Activated CD8-positive, alpha-beta memory T cell treated with anti-CD3 and anti-CD28 coated beads for 4 hours (primary cell): ENCODE measurements at places on chromosomes 6 and 20.

- no peak for DNase-seq
Measured at GRCh38 chr6:148617530-148617929, 129.3 kb upstream of the UST start.

DNA sequence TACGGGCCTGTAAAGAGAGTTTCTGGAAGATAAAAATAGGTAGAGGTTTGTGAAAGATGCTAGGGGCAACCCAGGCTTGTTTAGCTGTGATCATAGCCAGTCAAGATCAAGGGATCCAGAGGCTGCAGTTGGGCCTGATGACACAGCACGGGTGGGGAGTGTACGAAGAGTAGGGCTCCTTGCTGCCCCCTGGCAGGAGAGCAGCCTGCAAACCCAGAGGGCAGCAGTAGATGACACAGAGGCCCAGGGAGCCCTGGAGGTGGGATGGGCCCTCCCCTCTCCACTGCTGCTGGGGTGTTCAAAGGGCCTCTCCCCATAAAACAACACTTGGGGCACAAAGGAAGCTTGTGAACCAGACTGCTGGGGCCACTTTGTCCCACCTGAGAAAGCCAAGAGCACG, 47.2 kb downstream of the VEGFA start:
- no peak for DNase-seq

GRCh38 chr6:1789092-1789491, 179.4 kb downstream of the FOXC1 start:
- no peak for DNase-seq

DNA sequence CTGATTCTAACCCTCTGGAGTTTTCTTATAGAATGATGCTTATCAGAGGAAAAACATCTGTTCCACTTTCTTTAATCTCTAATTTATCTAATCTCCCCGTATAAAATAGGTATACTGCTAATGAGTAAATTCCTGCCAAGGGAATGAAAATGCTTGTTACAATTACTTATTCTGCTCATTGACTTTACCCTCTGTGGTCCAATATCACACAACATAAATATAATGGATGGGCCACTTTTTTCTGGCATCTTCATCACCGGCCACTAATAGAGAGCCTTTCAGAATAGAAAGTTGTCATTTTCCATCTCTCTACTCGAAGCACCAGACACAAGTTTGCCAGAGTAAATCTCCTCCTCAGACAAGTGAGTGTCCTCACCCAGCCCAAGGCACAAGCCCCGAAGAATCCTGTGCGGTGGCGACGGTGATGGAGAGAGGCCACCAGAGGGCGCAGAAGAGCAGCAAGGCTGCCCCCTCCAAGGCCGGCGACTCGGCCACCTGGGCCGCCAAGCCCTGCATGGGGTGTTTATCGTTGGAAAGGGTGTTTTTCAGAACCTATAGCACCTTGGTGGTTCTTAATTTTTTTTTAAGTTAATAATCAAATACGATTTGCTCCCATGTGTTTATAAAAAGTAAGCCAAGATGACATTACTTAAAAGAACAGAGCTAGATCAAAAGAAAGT, 212.9 kb upstream of the ARID1B start:
- DNase-seq = peak; percentile 53

DNA sequence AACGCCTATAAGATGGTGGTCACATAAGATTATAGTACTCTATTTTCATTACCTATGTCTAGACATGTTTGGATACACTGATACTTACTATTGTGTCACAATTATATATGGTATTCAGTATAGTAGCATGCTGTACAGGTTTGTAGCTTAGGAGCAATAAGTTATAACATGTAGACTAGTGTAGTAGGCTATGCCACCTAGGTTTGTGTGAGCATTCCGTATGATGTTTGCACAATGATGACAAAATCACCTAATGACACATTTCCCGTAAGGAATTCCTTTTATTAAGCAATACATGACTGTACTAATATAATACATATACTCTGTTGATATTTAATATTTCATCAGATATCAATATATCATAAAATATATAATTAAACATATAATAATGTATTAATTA, 540.7 kb downstream of the BMP2 start:
- no peak for DNase-seq
